Prostate gland (tissue), 2 donors: ENCODE measurements at places on chromosomes 5 and 9. TPM values are rescaled to one million over a fixed set of nuclear protein-coding genes. Genes with fewer than 3 reads are reported as not detected.

GRCh38 chr5:58795327-58795726, 212.5 kb downstream of the RAB3C start:
- no peaks in the 10 kb centered on the region for H3K4me1 ChIP-seq
- no peak for DNase-seq
- H3K4me3 ChIP-seq = no peak overlapping the region
- H3K27me3 ChIP-seq = no peaks in the 10 kb centered on the region
- H3K36me3 ChIP-seq = no peaks in the 10 kb centered on the region
- no peak overlapping the region for H3K27ac ChIP-seq

DNA sequence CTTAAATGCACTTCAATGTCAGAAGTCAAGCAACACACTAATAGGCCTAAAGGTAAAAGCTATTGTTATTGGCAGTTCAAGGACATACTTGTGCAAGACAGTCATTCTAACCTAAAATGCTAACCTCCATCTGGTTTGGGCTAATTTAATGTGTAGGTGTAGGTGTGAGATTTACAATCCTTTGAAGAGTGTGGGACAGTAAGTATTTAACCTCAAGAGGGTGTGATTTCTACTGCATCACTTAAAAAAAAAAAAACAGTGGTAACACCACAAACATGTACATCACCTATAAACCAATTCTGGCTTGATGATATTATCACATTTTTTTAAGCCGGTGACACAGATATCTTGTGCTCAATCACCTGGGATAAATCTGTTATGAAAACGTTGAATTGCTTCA, 127.5 kb upstream of the MEF2C start:
- H3K27me3 ChIP-seq = no peaks in the 10 kb centered on the region
- no peak for DNase-seq
- no peak overlapping the region for H3K4me3 ChIP-seq
- H3K27ac ChIP-seq = no peak overlapping the region

DNA sequence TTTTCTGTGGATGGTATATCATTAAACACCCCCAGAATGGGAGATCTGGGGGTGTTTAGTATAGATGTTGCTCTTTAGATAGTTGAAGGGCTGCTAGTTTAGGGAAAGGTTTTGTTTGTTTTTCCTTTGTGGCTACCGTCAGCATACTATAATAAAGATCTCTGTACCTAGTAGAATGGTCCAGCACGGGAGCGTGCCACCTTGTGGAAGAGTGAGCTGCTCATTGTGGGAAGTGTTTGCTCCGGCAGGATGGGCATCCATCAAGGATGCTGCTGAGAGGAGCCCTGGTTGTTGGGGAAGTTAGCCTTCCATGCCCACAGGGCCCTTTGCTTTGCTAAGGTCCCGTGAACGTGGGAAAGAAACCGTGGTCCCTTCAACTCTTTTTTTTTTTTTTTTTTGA, 113.1 kb downstream of the LIFR start:
- H3K4me1 ChIP-seq = no peaks in the 10 kb centered on the region
- H3K27me3 ChIP-seq = no peaks in the 10 kb centered on the region
- DNase-seq = no peak
- H3K27ac ChIP-seq = no peak overlapping the region
- H3K4me3 ChIP-seq = no peak overlapping the region

GRCh38 chr5:65142016-65142415, 339.7 kb downstream of the ADAMTS6 start:
- no peak overlapping the region for H3K4me3 ChIP-seq
- H3K36me3 ChIP-seq = no peaks in the 10 kb centered on the region
- no peak overlapping the region for H3K27ac ChIP-seq
- no peak for DNase-seq
- no peaks in the 10 kb centered on the region for H3K4me1 ChIP-seq

- no peaks in the 10 kb centered on the region for H3K36me3 ChIP-seq
- H3K27ac ChIP-seq = no peak overlapping the region
- H3K4me3 ChIP-seq = no peak overlapping the region
- no peak for DNase-seq
Measured at GRCh38 chr5:101364469-101364868, 461.4 kb upstream of the ST8SIA4 start.

DNA sequence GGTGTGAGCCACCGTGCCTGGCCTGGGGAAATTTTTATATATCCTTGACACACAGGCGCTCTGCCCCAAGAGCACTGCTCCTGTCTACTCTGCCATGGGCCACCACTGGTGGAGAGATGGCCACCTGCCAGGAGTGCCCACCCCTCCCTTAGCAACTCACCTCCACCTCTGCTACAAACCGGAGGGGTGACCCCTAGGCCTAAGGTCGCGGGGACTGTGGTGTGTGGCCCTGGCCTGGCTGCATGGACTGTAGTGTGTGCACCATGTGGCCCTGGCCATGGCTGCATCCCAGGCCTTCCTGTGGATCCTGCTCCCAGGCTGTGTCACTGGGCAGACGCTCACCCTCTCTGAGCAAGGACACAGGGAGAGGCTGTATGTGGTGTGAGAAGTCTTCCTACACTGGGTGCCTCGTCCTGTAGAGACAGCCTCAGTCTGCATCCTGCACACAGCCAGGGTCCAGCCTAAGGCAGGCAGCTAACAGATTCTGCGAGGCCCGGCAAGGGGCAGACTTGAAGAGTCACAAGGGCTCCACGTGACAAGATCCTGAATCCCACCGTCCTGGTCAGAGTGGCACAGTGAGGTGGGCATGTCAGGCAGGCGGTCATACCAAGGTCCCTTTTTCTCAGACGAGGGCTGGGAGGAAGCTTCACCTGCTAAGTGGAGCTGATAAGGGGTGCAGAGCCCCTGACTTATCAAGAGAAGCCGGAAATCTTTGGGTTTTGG, 10.3 kb downstream of the NINJ1 start:
- H3K4me3 ChIP-seq = no peak overlapping the region
- H3K27ac ChIP-seq = no peak overlapping the region
- no peaks in the 10 kb centered on the region for H3K27me3 ChIP-seq
- H3K4me1 ChIP-seq = peaks cover 12% of the 10 kb centered on the region
- H3K36me3 ChIP-seq = no peaks in the 10 kb centered on the region

Gene HAPLN1
- not detected for total RNA-seq
